IMR-90 (cell line): ENCODE measurements at places on chromosomes 11 and 22. TPM values are rescaled to one million over a fixed set of nuclear protein-coding genes. Genes with fewer than 3 reads are reported as not detected.
A peak's percentile ranks its signal among the peaks of the same experiment; 100 is the strongest.

DNA sequence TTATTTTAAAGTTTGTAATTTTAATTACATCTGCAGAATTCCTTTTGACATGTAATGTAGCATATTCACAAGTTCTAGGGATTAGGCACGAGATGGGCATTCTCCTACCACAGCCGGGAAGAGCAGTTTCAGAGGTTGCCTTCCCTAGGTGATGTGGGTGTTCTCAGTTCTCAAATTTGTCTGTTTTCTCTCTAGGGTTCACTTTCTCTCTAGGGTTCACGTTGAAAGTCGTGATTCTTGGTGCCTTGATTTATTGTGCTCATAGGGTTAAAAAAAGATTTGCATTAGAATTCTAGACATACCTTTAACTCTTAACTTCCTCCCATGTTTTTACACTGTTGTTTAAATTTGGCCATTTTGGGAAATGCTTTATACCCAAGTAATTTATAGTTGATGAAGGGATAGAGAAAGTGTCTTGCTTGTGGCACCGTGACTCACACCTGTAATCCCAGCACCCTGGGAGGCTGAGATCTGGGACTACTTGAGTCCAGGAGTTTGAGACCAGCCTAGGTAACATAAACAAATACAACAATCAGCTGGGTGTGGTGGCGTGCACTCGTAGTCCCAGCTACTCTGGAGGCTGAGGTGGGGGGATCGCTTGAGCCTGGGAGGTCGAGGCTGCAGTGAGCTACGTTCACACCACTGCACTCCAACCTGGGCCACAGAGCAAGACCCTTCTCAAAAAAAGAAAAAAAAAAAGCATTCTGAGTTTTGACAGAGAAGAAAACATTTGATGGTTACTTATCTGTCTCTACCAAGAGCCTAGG lies 3.6 kb downstream of the MED15 start:
- DNase-seq: no peak

DNA sequence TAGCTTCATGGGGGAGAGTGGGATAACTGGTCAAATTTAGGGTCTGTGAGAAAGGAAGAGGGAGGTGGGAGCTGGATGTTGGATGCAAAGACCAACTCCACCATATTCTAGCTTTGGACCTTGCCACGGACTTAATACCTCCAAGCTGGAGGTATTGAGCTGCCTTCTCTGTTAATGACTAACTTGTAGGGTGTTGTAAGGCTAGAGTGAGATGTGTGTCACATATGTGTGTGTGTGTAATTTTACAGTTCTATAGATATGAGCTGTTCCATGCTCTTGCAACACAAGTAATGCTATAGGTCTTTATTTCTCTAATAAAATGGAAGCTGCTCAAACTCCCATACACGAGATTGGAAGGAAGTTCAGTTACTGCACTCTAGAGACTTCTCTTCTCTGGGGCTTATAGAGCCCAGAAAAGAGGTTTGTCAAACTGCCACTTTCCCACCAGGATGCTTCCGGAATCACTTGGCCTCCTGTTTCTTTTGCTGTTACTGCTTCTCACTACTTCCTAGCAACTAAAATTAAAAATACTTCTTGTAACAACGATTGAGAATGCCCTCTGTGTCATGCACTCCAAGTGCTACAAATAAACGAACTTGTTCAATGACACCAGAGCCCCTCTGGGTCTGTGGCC lies 16.0 kb upstream of the FJX1 start:
- DNase-seq: no peak

GRCh38 chr22:49305214-49305965 lies 522.3 kb downstream of the BRD1 start:
- DNase-seq: no peak

GRCh38 chr11:82930734-82931133 lies 29.2 kb downstream of the DDIAS start:
- no peak for DNase-seq

- no peak for DNase-seq
Observed at GRCh38 chr22:47401592-47401898, 639.1 kb downstream of the TBC1D22A start.

DNA sequence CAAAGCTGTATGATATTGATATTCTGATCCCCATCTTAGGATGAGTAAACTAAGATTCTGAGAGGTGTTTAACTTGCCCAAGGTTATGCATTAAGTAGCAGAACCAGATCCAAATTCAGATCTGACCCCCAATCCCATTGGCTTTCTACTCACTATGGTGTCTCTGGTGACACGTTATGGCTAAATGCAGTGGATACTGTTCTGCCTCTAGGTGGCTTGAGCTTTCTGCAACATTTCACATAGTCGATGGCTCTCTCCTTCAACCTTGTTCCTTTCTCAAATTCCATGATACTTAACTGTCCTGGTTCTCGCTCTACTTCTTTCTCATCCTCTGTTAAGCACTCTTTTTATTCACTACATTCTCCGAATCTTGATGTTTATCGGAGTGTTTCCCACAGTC lies 9.4 kb downstream of the C11orf97 start:
- no peak for DNase-seq

DNA sequence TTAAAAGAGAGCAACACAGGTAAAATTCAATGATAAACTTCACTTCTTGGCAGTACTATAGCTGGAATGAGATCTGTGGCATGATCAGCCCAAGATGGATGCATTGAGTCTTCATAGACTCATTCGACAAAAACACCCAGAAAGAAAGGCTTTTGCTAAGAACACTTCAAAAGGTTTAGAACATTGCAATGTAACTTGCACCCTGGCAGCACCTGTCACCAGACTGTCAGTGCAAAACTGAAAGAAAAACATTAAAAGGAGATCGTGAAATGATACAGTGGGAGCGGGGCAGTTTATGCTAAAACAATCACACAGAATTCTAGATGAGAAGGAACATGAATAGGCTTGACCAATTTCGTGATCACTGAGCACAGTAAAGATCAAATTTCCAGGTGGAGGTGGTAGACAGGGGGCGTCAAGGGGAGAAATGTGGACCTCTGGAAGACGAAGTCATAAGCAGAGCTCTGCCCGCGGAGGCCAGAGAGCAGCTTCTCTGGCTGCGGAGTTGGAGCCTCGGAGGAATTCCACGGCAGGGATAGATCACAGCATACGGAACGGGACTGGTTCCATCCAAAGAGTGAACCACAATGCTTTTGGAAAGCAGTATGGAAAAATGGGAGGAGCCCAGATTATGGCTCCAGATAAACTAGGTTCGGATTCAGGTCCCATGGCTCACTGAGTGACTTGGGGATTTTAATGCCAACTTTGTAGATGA lies 11.9 kb downstream of the VSIG10L2 start:
- no peak for DNase-seq

DNA sequence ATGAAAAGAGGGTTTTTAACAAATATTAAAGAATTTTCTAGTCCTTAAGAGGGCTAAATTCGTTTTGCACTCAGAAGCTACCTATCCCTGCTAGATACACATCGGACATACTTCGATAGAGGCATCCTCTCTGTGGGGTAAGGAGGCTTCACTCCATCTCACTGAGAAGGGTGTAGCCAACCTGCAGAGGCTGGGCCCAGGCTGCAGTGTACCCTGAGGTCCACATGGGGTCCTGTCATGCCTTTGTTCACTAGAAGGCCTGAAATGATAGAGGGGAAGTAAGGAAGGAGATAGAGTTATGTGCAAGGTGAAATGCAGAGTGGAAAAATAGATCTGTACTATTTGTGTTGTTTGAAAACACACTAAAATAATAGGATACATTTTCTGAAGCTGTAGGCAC lies 45.6 kb downstream of the IGSF9B start:
- no peak for DNase-seq

DNA sequence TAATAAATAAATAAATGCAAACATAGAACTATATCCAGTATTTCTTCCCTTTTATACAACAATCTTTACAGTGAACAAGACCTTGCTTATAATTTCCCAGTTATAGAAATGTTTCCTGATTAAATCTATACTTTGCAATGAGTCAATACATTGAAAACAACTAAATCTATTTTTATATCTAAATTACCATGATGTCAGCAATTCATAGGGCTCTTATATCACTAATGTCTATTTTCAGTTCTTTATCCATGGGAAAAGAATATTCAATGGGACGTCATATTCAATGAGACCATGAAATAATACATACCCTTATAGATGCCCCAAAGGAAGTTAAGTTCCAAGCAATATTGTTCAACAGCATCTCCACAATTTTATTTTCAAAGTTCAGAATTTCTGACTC lies 359.9 kb downstream of the CASP12 start:
- no peak for DNase-seq

GRCh38 chr11:113475160-113475761 lies at the start of gene DRD2:
DRD2 (minus strand) TSS chr11:113475398; CDS start chr11:113424651, 50,747 bp downstream.
- no peak for DNase-seq

GRCh38 chr11:122320671-122321070 lies 204.7 kb upstream of the BLID start:
- DNase-seq: no peak

DNA sequence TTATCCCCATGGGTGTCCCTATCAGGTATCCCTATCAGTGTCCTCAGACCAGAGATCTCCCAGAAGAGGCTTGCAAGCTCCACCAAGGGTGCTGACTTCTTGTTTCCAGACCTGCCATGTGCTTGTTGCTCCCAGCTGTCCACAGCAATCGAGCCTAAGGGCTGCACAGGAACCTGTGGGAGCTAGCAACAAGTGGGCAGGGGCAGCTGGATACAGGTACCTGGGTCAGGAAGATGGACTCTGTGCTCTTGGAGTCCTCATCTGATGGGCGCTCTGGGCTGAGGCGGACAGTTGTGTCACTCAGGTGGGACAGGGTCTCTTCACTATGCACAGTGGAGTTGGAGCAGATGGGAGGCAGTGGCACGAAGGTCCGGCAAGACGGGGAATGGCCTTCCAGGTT lies 99.2 kb downstream of the RNF169 start:
- DNase-seq: no peak

DNA sequence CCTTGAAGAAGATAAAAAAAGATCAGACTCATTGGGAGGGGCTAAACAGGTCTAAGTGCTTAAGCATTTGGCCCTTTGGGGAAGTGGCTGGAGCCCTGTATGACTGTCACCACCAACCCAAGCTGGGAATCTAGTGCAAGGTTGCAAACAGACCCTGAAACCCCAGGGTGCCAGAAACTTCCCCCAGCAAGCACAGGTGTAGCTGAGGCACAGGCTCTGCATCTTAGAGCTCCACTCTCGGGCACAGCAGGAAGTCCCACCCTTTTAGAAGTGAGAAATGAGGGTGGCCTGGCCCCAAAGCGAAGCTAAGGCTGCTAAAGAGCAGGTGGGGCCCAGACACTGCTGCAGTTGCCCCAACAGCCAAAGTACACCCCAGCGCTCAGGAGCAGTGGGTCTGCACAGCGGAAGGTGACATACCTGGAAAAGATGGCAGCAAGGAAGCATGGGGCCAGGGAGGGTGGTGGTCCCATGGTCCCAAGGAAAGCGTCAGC lies 5.8 kb upstream of the KDM2A start:
- no peak for DNase-seq

DNA sequence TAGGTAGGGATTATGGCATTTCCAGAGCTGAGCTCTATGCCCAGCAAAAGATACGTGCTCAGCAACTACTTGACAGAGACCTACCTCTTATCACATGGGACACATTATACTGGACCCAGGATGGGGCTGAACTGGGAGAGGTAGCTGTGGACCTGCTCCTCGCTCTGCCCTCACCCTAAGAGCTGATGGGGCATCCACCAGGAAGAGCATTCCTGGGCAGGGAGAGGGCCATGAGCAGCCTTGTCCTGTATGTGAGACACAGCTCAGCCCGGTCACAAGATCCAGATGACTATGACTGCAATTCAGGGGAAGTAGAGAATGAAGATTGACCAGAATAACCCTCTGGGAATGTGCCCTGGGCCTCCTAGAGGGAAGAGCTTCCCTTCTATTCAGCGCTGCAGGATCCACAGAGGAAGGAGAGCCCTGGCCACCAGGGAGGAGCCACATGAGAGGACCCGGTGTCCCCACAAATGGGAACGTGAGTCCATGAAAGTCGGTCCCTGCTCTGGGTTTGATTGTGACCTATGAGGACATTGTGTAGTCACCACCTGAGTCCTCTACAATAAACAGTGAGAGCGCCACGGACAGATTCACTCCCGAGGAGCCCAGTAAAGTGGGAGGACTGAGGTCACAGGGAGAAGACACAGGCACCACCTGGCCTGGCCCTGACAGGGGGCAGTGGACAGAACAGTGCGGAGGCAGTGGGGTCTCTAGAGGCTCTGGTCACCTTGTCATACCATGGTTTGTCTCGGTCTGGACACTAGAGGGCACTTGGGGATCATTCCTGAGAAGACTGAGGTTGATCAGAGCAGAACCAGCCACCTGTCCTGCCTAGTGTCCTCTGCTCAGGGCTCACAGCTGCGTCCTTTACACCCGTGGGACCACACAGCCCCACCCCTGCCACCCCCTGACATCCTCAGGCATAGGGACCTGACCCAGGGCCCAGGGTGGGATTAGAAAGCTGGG lies 99.5 kb downstream of the ZNF280B start:
- peak; percentile 4 for DNase-seq

- no peak for DNase-seq
Observed at GRCh38 chr11:68056317-68057285, 17.8 kb downstream of the TCIRG1 start.

DNA sequence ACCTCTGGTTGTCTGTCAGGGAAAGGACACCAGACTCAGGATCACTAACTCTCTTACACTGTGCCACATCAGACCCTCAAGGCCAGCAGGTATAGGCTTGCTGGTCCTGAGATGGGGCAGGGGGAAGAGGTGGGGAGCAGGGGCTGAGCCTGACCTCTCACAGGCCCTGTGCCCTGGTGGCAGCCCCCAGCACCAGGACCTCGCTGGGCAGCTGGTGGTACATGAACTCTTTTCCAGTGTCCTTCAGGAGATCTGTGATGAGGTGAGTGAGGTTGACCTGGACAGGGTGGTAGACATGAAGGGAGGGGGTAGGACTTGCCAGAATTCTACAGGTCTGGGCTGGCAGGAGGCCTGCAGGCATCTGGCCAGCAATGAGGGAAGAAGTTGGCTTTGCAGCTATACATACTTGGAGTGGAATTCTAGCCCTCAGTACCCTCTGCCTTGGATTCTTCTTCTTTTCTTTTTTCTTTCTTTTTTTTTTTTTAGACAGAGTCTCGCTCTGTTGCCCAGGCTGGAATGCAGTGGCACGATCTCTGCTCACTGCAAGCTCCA lies 1.4 kb downstream of the NUDT22 start:
- DNase-seq: no peak

- no peak for DNase-seq
Observed at GRCh38 chr11:66235141-66235540, 33.3 kb upstream of the RAB1B start.

GRCh38 chr22:50461536-50461935 lies 13.3 kb downstream of the SBF1 start:
- no peak for DNase-seq

GRCh38 chr11:119362741-119363080 lies 16.2 kb upstream of the MFRP start:
- no peak for DNase-seq

- no peak for DNase-seq
Observed at GRCh38 chr22:19802001-19802893, 41.7 kb downstream of the TBX1 start.

GRCh38 chr11:70680781-70681281 lies 282.5 kb downstream of the CTTN start:
- no peak for DNase-seq

The ARHGAP42 gene
- total RNA-seq: 7.3 and 8.9 TPM in 2 replicates

The CARD10 gene
- total RNA-seq: 6.1 TPM in 2 replicates

The MRGPRX3 gene
- total RNA-seq: not detected in 2 replicates

The PTPRCAP gene
- not detected in 2 replicates for total RNA-seq

The RAC2 gene
- 10.0 and 11.1 TPM in 2 replicates for total RNA-seq

The GUCD1 gene
- 115 and 143 TPM in 2 replicates for total RNA-seq

The KCTD14 gene
- 0.83 and 0.90 TPM in 2 replicates for total RNA-seq

The TNNI2 gene
- not detected in 2 replicates for total RNA-seq

The CCDC89 gene
- 7.9 and 9.4 TPM in 2 replicates for total RNA-seq

The ZP1 gene
- total RNA-seq: 0.18 and 0.28 TPM in 2 replicates

The KCNQ1OT1 gene
- total RNA-seq: 1.9 and 2.0 TPM in 2 replicates

The C22orf39 gene
- total RNA-seq: 8.2 and 9.2 TPM in 2 replicates

The SPDYC gene
- total RNA-seq: not detected in 2 replicates

The USP35 gene
- total RNA-seq: 2.2 and 2.7 TPM in 2 replicates

The EFCAB6 gene
- total RNA-seq: 1.1 TPM in 2 replicates

The CNTN5 gene
- total RNA-seq: not detected in 2 replicates
